Activated CD8-positive, alpha-beta T cell treated with anti-CD3 and anti-CD28 coated beads, Interleukin-2, amount 10 ng/mL, durations not matched to agents 7 days and 5 days (primary cell): ENCODE measurements at places on chromosomes 11 and 22. TPM values are rescaled to one million over a fixed set of nuclear protein-coding genes. Genes with fewer than 3 reads are reported as not detected.

DNA sequence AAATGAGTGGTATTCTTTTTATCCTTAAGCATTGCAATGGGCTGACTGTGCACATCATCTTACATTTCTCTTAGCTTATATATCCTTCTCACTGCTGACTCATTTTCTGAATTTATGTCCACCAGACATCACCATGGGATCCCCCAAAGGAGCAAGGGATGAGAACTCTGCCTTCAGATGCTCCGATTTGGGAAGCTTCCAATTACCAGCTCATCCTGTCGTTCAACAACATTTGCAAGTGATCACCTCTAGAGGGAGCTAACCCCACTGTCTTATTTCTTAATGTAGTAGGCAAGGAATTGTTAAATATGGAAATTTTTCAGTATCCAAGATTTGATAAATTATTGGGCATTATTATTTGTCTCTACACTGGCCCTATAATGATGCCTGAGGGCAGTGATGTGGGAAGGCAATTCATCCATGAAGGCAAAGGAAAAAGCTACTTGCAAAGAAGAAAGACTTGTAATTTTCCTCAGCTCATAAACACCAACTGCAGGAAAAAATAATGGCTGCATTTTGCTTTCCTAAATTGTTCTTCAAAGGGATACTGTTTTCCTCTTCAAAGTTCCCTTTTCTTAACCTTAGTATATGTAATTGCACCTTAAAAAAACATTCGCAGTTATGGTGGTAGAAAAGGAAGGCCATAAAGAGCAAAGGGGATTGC, 102.4 kb upstream of the FSHB start:
- no peaks in the 10 kb centered on the region for H3K4me1 ChIP-seq
- no peak overlapping the region for H3K4me3 ChIP-seq
- DNase-seq, result peak; percentile 22

GRCh38 chr22:23895599-23896144, 1.5 kb downstream of the MIF start:
- peak overlapping the region; percentile 99 for H3K27ac ChIP-seq
- H3K4me3 ChIP-seq, result peak overlapping the region; percentile 97
- peaks cover 58% of the 10 kb centered on the region for H3K36me3 ChIP-seq
- peaks cover 46% of the 10 kb centered on the region for H3K4me1 ChIP-seq

DNA sequence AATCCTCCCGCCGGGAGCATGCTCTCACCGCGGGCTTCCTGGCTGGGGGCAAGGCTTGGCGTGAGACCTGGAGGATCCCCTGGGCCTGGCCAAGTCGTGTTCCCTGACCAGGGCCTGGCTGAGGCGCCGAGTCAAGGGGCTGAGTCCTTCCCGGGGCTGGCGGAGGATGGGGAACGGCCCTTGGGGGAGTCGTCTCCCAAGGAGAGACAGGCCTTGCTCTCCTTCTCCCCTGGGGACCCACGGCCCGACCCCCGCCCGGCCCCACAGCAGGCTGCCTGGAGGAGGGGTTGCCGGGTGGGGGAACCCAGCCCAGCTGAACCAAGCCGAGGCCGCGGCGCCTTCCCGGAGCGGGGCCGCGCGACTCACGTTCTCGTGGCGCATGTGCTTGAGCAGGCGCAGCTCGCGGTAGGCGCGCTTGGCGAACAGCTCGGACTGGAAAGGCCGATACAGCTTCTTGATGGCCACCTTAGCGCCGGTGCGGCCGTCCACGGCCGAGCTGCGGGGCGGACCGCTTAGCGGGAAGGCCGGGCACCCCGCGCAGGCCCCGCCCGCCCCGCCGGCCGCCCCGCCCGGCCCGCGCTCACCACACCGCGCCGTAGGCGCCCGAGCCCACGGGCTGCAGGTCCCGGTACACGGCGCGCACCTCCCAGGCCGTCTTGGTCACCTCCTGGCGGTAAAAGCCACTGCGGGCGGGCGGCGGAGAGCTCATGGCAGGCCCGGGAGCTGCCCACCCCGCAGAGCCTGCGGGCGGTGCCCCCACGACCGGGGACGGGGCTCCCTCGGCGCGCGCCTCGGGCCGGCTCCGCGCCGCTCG, 475 bp downstream of the MAPK12 start:
- H3K27me3 ChIP-seq, result peaks cover 9% of the 10 kb centered on the region
- H3K4me1 ChIP-seq, result peaks cover 8% of the 10 kb centered on the region
- peak; percentile 49 for DNase-seq
- no peak overlapping the region for H3K27ac ChIP-seq
- H3K36me3 ChIP-seq, result no peaks in the 10 kb centered on the region
- H3K4me3 ChIP-seq, result peak overlapping the region; percentile 49

- H3K4me1 ChIP-seq, result peaks cover 38% of the 10 kb centered on the region
- no peak overlapping the region for H3K4me3 ChIP-seq
- H3K36me3 ChIP-seq, result no peaks in the 10 kb centered on the region
- peak overlapping the region; percentile 6 for H3K27ac ChIP-seq
Measured at GRCh38 chr22:19607192-19608002, 83.2 kb upstream of the CLDN5 start.

The C1QTNF4 gene
- total RNA-seq, result not detected

GRCh38 chr11:112453601-112454577, 193.2 kb upstream of the PLET1 start:
- peak; percentile 60 for DNase-seq
- no peak overlapping the region for H3K4me3 ChIP-seq
- no peaks in the 10 kb centered on the region for H3K36me3 ChIP-seq
- H3K27me3 ChIP-seq, result peaks cover 11% of the 10 kb centered on the region
